Upper lobe of left lung (tissue), 6 donors: ENCODE measurements at places on chromosomes 16 and 17. TPM values are rescaled to one million over a fixed set of nuclear protein-coding genes. Genes with fewer than 3 reads are reported as not detected.

DNA sequence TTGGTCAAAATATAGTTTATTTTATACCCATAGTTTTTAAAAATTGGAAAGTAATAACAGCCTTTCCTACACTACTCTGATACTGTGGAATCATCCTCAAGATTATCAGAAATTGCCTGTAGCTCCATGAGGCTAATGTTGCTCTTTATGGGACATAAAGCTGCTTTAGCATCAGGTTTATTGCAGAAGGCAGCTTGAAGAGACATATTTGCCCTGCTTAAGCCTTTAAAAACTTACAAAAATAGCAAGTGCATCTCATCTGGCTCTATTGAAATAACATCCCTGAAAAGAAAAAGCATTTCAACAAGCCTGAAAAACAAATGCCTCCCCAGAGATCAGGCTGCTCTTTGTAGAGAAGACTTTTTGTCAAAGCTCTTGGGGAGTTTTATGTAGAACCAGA lies 142.9 kb upstream of the MON1B start:
- no peak overlapping the region for H3K4me3 ChIP-seq
- DNase-seq = no peak
- no peaks in the 10 kb centered on the region for H3K36me3 ChIP-seq

- H3K36me3 ChIP-seq = no peaks in the 10 kb centered on the region
- no peak overlapping the region for H3K27ac ChIP-seq
- DNase-seq = no peak
- H3K4me1 ChIP-seq = no peaks in the 10 kb centered on the region
- H3K27me3 ChIP-seq = no peaks in the 10 kb centered on the region
These were observed 300.7 kb upstream of the TNRC6C start for GRCh38 chr17:77657839-77658238.

DNA sequence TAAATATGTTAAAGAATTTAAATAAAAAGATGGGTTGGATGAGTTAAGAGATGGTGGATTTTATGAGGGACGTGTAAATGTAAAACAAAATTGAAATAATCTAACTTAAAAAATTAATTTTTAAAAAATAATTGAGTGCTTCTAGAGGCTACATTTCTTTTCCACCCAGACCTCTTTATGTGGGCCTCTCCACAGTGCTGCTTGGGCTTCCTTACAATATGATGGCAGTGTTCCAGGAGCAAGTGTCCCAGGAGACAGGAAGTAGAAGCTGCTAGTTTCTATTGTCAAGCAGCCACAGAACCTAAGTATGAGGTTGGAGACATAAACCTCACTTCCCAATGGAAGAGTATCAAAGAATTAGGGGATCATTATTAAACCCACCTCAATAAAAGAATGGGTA lies 205.7 kb upstream of the CPHXL start:
- H3K36me3 ChIP-seq = no peaks in the 10 kb centered on the region
- H3K27ac ChIP-seq = no peak overlapping the region
- H3K4me3 ChIP-seq = no peak overlapping the region
- H3K4me1 ChIP-seq = no peaks in the 10 kb centered on the region
- H3K27me3 ChIP-seq = no peaks in the 10 kb centered on the region
- no peak for DNase-seq

TMEM98 gene
- 35.6 TPM for total RNA-seq

DNA sequence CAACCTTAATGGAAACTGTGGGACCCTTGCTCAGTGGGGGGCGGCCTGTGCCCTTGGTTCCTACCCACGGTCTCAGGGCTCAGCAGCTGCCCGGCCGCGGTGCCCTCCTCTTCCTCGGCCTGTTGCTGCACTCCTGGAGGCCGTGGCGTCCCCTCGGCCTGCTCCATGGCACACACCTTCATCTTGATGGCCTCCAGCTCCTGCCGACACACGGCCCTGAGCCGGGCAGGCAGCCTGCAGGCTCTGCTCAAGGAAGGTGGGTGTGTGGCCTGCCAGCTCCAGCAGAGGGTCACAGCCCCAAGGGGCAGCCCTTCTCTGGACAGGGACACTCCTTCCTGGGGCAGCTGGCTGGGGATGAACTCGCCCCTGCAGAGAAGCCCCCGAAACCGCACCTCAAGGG lies 718 bp downstream of the PABPN1L start:
- H3K36me3 ChIP-seq = peaks cover 3% of the 10 kb centered on the region
- no peak overlapping the region for H3K27ac ChIP-seq
- no peak for DNase-seq
- H3K4me1 ChIP-seq = no peaks in the 10 kb centered on the region

- no peaks in the 10 kb centered on the region for H3K36me3 ChIP-seq
- peak; percentile 71 for DNase-seq
- H3K4me3 ChIP-seq = peak overlapping the region; percentile 37
These were observed 151.9 kb upstream of the GSE1 start for GRCh38 chr16:85461022-85461813.

DNA sequence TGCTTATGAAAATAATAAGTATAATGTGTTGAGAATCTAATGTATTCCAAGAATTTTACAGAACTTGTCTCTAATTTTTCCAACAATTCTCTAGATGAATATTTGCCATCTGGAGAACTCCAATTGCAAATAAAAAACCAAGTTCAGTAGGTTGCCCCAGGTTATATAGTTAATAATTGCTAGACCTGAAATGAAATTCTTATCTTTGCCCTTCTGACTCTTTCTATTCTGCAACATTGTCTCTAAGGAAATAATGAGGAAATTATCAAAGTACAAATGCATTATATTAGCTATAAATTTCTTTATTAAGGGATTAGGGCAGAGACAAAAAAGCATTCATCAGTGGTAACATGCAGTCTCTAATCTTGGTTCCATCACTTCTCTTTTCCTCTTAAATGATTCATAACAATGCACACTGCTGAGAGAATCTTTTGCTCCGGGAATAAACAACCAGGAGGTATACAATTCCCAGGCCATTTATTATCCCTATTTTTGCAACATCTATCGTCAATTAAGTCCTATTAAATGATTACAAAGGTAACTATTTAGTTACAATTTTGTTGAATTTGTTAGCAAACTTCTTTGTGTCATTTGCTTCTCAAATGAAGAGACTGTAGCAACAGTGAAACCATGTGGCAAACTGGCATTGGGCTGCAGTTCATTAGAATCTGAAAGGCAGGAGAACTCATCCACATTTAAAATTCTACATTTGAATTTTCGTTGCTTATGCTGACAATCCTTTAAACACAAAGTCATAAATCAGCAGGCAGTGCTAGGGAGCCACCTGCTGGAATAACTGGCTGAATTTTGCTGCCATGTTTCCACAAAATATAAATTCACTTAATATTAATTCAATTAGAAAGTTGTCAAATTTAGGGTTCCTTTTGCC lies 349.6 kb downstream of the KIF2B start:
- H3K4me3 ChIP-seq = no peak overlapping the region
- no peak overlapping the region for H3K27ac ChIP-seq
- no peak for DNase-seq
- H3K27me3 ChIP-seq = no peaks in the 10 kb centered on the region
- no peaks in the 10 kb centered on the region for H3K4me1 ChIP-seq

- no peaks in the 10 kb centered on the region for H3K27me3 ChIP-seq
- H3K36me3 ChIP-seq = no peaks in the 10 kb centered on the region
- no peak overlapping the region for H3K27ac ChIP-seq
- no peak overlapping the region for H3K4me3 ChIP-seq
- H3K4me1 ChIP-seq = no peaks in the 10 kb centered on the region
These were observed 106.8 kb downstream of the GNAO1 start for GRCh38 chr16:56298116-56298515.

PHOSPHO1 gene
- not detected for total RNA-seq

SEPTIN12 gene
- not detected for total RNA-seq

GRCh38 chr17:38711792-38712571 lies 6.9 kb downstream of the MLLT6 start:
- no peak overlapping the region for H3K27ac ChIP-seq
- no peak for DNase-seq
- H3K27me3 ChIP-seq = no peaks in the 10 kb centered on the region

TM4SF5 gene
- total RNA-seq = not detected

DNA sequence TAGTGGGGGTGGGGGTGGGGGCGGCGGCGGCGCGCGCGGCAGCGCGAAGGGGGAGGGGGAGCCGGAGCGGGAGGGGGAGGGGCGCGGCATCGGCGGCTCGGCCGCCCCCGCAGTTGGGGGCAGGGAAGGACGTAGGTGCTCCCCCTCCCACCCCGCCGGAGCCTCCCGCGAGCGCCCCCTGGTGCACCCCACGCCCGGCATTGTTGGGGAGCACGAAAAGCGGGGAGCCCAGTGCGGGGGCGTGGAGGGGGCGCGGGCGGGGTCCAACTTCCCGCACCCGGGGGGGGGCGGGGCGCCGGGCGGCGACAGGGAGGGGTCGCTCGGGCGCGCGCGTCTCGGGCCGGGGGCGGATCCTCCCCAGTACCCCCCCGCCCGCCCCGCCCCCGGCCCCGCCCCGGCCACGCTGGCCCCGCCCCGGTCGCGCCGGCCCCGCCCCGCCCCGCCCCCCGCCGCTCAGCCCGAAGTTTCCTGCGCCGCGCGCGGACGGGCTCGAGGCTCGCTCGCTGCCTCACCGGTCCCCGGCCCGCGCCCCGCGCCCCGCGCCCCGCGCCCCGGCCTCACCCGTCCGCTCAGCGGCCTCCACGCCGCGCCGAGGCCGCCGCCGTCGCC lies at the start of gene CACNA1H:
CACNA1H (plus strand) TSS at position 456 of the 609 bp plus-strand sequence. CDS start 632 bp downstream, outside the sequence.
- peaks cover 39% of the 10 kb centered on the region for H3K27me3 ChIP-seq
- DNase-seq = peak; percentile 89
- peaks cover 18% of the 10 kb centered on the region for H3K4me1 ChIP-seq
